Natural killer cell (primary cell): ENCODE measurements at places on chromosomes 7 and 10. TPM values are rescaled to one million over a fixed set of nuclear protein-coding genes. Genes with fewer than 3 reads are reported as not detected.

Gene BTAF1
- total RNA-seq, result 88.7 TPM

DNA sequence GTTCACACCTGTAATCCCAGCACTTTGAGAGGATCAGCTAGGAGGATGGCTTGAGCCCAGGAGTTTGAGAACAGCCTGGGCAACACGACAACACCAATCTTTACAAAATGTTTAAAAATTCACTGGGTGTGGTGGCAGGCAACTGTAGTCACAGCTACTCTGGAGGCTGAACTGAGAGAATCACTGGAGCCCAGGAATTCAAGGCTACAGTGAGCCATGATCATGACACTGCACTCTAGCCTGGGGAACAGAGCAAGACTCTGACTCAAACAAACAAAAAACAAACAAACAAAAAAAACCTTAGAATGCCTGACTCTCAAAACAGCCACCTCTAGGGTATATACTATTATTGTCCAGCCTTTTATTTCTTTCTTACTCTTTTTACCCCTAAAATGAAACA is 56.5 kb upstream of the PAPSS2 start:
- DNase-seq, result no peak

DNA sequence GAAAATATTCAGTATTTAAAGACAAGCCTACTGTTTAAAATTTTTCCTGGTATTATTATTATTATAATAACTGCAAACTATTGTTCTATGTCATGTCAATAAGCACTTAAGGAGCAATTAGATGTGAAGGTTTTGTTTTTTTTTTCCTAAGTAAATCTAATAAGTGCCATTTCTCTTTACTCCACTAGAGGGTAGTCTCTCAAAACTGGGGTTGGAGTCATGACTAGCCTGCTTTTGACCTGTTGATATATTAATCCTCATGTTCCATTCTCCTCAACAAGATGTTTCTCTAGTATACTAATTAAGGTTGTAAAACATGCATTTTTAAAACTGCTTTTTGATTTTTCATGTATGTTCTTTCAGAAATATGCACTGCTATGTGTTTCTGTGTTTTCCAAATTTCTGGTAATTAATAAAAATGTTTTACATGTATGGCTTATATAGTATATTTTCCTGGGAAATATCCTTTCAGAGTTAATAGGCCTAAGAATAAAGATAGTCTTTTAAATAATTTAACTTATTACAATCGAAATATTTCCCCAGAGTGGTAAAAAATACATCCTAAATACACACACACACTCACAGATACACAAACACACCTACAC is 1.0 kb upstream of the LRRN3 start:
- peak; percentile 73 for DNase-seq

DNA sequence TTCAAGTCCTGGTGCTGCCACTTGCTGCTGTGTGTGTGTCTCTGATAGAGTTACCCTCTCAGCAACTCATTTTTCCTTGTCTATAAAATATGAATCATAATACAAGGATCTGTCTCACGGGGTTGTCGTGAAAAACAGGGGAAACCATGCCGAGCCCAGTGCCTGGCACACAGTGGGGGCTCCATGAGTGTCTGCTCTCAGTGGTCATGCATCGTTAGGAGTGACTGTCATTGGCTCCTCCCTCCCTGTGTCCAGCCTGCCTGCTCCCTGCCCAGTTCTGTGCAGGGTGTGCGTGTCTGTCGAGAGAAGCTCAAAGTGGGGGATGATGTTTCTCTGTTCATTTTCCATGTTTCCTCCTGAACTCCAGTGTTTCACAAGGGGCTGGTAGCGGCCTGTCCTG is 83.6 kb upstream of the LRRC4 start:
- no peak for DNase-seq

Gene OGDHL
- not detected for total RNA-seq

Gene FOXI2
- not detected for total RNA-seq

DNA sequence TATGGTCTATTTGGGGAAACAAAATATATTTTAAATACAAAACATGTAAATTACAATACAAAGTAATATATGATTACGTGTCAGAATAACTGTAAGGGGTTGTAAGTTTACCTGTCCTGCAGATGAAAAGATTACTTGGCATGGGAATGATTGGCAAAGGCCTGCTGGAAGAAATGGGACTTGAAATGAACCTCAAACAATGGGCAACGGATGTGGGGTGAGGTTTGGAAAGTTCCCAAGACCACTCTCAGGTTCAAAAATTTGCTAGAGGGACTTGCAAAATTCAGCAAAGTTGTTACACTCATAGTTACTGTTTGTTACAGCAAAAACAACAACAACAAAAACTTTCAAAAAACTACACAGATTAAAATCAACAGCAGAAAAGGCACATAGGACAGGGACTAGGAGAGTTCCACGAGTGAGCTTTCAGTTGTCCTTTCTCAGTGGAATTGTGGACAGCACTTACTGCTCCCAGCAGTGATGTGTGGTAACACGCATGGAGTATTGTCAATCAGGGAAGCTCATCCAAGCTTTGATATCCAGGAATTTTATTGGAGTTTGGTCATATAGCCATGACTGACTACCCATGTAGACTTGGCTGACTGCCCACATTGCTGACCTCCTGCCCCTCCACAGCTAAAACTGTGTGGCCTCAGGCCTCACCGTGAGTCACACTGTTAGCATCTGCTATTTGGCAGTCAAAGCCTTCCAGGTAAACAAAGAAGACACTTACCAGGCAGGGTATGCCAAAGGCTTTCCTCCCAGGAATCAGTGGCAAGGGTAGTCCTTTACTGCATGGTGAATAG is 43.8 kb downstream of the EXOC6 start:
- DNase-seq, result no peak

GRCh38 chr10:6514180-6514579 is 65.9 kb downstream of the PRKCQ start:
- DNase-seq, result no peak

DNA sequence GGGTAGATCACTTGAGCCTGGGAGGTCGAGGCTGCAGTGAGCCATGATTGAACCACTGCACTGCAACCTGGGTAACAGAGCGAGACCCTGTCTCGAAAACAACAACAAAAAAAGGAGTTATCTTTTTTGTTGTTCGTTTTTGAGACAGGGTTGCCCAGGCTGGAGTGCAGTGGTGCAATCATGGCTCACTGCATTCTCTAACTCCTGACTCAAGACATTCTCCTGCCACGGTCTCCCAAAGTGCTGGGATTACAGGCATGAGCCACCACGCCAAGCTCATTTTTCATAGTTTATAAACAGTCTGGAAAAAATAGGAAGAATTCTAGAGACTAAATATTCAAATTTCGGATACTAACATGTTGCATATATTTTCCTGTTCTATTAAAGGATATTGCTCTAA is 29.4 kb downstream of the SFXN4 start:
- no peak for DNase-seq

GRCh38 chr7:66768865-66769832 is 28.6 kb downstream of the RABGEF1 start:
- no peak for DNase-seq

GRCh38 chr7:17396692-17397091 is 98.2 kb downstream of the AHR start:
- no peak for DNase-seq

DNA sequence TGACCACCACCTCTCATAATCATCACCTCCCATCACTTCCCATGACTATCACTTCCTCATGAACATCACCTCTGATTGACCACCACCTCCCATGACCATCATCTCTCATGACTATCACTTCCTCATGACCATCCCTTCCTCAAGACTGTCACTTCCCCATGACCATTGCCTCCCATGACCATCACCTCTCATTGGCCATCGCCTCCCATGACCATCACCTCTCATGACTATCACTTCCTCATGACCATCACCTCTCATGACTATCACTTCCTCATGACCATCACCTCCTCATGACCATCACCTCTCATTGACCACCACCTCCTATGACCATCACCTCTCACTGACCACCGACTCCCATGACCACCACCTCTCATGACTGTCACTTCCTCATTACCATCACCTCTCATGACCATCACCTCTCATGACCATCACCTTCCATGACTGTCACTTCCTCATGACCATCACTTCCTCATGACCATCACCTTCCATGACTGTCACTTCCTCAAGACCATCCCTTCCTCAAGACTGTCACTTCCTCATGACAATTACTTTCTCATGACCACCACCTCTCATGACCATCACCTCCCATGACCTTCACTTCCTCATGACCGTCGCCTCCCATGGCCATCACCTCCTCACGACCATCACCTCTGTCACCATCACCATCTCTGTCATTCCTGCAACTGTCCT is 51.6 kb downstream of the PDGFA start:
- DNase-seq, result no peak

DNA sequence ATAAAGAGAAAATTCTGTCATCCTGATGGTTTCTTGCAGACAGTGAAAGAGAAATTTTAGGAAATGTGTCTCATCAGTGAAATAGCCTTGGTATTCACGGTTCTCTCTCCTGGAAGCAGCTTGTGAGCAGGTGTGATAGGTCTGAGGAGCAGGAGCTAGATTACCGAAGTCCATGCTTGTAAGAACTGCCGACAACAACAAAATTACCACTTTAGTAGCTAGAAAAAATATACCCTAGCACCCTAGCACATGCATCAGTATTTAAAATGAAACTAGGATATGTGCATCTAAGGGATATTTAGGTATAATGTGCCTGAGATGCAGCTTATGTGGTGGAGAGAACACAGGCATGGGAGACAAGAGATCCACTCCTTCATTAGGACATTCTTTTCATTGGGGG is 82.3 kb downstream of the VPS50 start:
- no peak for DNase-seq

Gene NUDT5
- total RNA-seq, result 25.7 TPM

DNA sequence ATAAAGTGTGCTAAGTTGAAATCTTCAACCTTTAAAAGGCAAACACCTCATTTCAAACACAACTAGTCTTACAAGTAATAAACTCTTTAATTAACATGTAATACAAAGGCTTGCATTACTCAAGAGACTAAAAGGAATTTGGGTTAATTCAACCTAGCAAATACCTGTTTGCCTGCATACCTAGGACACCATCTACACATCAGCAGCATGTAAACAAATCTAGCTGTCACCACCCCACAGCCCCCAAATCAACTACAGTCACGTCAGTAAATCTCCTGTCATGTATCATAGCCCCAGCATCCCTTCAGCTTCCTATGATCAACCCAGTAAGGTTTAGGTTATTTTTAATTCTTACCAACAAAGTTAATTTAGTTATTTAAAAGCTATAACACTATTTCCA is 33.5 kb downstream of the ZNF800 start:
- no peak for DNase-seq

Gene MINDY4
- 1.7 TPM for total RNA-seq

GRCh38 chr10:113235508-113235907 is 285.5 kb downstream of the TCF7L2 start:
- no peak for DNase-seq

DNA sequence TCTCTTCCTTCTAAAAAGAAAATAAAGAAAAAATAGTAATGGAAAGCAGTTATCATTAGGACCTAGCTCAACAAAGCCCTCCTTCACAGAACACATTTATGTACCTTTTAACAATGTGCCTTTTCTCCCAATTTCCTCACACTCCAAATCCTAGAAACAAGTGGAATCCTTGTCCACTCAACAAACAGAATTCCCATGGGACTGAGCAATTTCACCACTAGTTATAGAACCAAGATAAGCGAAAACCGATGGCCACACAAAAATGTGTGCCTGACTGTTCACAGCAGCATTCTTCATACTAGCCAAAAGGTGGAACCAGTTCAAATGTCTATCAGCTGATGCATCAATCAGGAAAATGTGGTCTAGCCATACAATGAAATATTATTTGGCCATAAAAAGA is 17.3 kb downstream of the DCLRE1C start:
- no peak for DNase-seq

- DNase-seq, result no peak
Measured at GRCh38 chr7:155426543-155427410, 31.2 kb upstream of the EN2 start.

DNA sequence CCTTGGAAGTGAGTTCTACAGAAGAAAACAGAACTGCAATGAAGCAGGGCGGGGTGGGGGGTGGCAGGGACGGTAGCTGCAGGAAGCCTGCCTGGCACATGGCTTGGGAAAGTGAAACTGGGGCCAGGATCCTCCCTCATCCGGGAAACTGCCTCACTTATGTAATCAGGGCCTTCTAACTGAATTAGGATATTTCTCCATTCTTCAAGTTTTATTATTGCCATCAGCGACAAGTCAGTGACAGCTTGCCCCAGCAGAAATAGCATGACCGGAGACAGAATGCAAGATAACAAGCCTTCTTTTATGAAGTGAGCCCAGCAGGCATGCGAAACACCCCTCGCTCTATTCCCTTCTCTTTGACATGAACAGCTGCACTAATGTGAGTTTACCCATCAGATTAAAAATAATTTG is 77.5 kb upstream of the CACUL1 start:
- no peak for DNase-seq

DNA sequence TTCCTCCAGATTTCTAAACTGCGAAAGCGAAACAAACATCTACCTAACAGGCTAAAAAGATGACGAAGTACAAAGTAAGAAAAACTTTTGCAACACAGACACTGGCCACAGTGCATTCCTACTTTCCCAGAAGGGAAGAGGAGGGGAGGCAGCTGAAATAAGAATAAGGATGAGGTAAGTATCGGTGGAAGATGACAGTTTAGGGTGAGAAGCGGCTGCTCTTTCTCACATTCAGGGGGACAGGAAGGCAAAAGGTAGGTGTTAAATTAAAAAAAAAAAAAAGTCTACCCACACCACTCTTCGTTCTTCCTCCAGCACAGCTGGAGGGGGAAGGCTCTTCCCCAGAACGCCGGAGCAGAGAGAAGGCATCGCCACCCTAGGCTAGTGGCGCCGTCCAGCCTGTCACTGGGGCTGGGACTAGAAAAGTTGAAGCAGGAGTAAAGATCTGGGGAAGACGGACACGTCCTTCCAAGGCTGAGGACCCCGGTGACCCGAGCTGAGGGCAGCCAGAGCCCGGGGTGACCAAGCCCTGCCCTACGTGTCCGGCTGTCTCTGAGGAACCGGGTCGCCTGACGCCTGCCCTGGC is 846 bp downstream of the DNAJC1 start:
- DNase-seq, result peak; percentile 56

DNA sequence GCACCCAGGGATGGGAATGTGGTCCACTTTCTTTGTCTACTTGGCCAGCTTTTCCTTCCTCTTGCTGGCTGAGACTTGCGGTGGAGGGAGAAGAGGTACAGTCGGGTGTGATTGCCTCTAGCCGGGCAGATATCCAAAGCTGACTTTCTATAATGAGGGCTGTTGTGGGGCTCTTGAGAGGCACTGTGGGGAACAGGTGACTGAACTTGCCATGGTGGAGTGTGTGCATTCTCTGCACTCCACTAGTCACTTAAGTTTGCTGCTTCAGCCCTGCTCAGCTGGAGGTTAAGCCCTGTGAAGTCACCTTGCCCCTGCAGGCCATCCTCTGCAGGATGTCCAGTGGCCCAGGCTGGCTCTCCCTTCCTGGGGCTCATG is 116.6 kb downstream of the AOAH start:
- no peak for DNase-seq

GRCh38 chr7:2431260-2431867 is 28.0 kb downstream of the CHST12 start:
- peak; percentile 44 for DNase-seq

DNA sequence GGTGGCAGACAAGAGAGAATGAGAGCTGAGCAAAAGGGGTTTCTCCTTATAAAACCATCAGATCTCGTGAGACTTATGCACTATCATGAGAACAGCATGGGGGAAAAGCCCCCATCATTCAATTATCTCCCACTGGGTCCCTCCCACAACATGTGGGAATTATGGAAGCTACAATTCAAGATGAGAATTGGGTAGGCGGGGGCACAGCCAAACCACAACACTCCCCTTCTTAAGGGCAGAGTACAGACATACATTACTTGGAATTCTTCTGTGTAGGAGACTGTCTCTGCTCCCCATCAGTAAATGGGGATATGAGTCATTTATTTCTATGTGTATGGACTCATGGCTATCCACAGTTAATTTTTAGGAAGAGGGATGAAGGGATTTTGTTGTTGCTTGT is 31.2 kb downstream of the FAM171A1 start:
- DNase-seq, result no peak
